ENCODE measurements at places on chromosomes 7 and 10. TPM values are rescaled to one million over a fixed set of nuclear protein-coding genes. Genes with fewer than 3 reads are reported as not detected.

Gene TRPV5
- not detected for total RNA-seq

DNA sequence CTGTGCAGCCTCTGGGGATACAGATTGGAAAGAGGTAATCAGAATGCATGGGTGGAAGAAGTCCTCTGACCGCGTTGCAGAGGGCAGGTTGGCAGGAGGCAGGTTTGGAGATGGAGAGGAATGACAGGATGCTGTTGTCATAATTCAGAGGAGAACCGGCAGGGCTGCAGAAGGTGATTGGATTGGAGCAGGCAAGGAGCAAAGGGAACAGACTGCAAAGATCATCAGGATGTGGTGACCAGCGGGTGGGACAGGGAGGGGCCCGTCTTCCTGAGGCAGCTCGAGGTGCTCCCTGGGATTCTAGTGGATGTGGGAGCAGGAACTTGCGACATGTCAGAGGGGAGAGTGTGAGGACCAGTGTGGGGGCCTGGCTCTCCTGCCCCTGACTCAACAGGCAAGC lies 78.5 kb upstream of the PPIF start:
- no peaks in the 10 kb centered on the region for H3K27me3 ChIP-seq
- no peak for DNase-seq
- peaks cover 11% of the 10 kb centered on the region for H3K4me1 ChIP-seq
- no peaks in the 10 kb centered on the region for H3K36me3 ChIP-seq

Gene SLC13A4
- total RNA-seq: not detected

DNA sequence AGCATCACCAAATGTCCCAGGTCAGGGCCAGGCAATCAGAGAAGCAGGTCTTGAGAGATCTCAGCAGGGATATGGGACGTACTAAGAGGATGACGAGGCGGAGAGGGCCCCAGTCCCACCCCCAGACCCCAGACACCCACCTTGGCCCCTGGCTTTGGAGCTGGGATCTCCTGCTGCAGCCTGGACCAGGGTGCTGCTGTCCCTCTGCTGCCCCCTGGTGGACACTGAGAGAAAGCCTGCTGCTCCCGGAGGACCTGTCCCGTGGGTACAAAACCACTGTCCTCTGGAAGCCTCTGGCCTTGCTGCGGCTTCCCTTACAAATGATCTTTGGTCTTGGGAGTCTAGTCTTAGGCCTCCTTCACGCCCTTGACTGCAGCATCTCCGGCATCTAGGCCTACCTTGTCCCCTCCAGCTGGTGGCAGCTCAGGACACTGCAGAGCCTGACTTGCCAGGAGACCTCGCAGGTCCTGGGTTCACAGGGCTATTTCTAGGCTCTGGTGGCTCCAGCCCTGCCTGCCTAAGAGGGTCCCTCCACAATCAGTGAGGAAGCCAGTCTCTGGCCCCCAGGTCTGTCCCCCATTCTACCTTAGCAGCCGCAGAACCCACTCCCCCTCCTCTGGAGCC lies 97.1 kb downstream of the RGS10 start:
- no peaks in the 10 kb centered on the region for H3K27me3 ChIP-seq
- H3K27ac ChIP-seq: no peak overlapping the region
- H3K36me3 ChIP-seq: peaks cover 20% of the 10 kb centered on the region
- peak; percentile 80 for DNase-seq
- no peak overlapping the region for H3K4me3 ChIP-seq
- H3K4me1 ChIP-seq: no peaks in the 10 kb centered on the region

Gene INTS15
- total RNA-seq: 50.1 TPM

Gene NUTM2E
- not detected for total RNA-seq

DNA sequence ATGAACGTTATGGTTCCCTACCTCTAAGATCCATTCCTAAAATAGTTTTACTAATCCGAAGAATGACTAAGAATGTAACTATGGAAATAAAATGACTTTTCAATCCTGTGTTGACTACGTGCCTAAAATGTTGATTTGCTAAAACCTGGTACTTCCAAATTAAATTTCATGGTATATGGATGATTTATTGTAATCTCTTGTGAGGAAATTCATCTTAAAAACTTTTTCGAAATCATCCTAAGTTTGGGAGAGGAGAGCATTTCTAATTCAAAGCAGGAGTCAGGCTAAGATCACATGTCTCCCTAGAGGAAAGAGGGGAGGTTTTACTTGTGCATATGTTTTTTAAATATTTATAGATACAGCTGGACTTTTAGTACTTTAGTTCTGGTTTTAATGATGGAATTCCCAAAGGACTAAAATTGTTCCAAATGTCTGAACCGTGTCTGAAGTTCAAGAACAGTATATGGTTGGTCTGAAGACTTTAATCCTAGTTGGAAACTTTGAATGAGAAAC lies 483.9 kb downstream of the AUTS2 start:
- H3K4me1 ChIP-seq: no peaks in the 10 kb centered on the region
- no peak overlapping the region for H3K27ac ChIP-seq
- DNase-seq: no peak
- no peak overlapping the region for H3K4me3 ChIP-seq
- no peaks in the 10 kb centered on the region for H3K36me3 ChIP-seq
- no peaks in the 10 kb centered on the region for H3K27me3 ChIP-seq

Gene TCAF2
- 41.3 TPM for total RNA-seq

- no peaks in the 10 kb centered on the region for H3K27me3 ChIP-seq
- H3K36me3 ChIP-seq: no peaks in the 10 kb centered on the region
- no peak overlapping the region for H3K27ac ChIP-seq
- DNase-seq: no peak
Observed at GRCh38 chr7:39248692-39249090, 271.0 kb downstream of the POU6F2 start.
